ENCODE measurements at places on chromosomes 2 and 18.

GRCh38 chr2:49000695-49001094 lies 153.6 kb downstream of the FSHR start:
- DNase-seq: no peak

DNA sequence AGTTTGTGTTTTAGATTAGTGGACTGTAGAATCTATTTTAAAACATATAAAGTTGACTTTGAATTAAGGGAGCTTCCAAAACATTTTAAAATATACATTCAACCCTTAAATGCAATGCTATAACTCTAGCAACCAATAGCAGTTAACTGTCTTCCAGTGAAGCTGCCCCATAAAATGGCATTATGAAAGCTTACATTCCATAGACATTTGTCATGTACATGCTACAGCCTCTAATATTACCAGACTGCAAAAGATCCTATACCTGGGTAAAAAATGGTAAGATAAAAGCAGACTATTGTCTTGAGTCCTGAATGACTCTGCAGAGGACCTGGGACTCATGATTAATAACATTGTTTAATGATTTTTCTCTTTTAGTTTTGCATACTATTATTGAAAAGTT lies 489.4 kb downstream of the LRP1B start:
- no peak for DNase-seq

GRCh38 chr2:10214179-10214578 lies 88.5 kb upstream of the HPCAL1 start:
- DNase-seq: no peak

DNA sequence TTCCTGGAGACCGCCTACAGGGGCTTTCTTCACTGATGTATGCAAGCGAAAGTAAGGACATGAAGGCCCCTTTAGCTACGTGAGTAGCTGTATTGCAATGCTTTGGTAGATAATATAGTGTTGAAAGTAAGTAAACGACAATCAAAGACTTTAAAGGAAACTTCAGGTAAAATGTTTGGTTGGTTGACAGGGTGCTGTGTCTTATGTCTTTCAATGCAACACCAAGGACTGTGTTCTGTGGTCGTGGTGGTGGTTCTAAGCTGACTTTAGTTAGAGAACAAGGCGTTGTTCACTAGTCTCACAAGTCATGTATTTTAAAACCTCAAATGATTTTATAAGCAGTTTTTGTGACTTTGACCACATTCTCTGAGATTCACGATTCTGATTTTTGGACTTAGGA lies 58.0 kb upstream of the CABYR start:
- no peak for DNase-seq

DNA sequence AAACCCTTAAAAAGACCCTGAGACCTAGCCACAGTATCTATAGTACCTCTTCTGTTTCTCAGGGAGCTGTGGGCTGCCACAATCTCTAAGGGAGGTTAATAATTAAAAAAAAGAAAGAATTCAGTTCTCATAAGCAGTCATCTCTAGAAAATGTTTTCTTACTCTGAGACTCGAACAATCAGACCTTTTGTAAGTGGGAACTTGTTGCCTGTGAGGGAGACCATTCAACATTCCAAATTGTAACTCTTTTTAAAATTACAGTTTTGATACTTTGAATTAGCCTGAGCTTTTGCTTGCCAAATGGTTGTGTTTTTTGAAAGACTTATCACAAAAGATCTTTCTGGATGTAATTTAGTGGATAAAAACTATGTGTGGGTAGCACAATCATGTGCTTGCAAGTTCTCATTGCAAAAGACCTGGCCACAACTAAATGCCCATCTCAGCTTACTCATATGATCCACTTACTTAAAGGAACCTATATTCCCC lies 33.3 kb downstream of the IL1R2 start:
- DNase-seq: no peak

DNA sequence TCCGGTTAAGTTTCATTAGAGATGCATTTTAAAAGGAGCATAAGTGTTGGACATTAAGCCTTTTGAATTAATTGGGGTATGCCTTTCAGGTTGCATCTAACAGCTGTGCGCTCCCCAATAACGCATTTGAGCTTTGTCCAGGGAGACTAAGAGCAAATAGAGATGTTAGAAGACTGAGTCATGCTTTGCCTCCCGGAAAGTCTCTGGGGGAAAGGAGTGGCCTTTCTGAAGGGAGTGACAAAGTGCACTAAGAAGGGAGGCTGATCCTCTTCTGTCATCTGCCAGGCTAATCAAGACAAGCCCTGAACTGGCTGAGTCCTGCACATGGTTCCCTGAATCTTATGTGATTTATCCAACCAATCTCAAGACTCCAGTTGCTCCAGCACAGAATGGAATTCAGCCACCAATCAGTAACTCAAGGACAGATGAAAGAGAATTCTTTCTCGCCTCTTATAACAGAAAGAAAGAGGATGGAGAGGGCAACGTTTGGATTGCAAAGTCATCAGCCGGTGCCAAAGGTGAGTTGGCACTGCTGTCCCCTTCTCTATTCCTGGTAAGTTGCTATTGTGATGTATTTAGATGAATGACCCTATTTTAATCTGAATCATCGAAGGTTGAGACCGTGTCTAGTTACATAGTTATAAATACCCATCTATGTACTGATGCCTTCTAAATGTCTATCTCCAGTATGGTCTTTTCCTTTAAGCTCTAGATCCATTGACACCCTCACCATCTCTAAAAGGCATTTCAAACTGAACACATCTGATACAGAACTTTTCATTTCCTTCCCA lies 12.1 kb downstream of the TTL start:
- peak; percentile 69 for DNase-seq
